ENCODE measurements at places on chromosomes 5 and 9.

- H3K27me3 ChIP-seq, result no peaks in the 10 kb centered on the region
- H3K36me3 ChIP-seq, result no peaks in the 10 kb centered on the region
- no peak overlapping the region for H3K4me3 ChIP-seq
- no peak for DNase-seq
- peaks cover 4% of the 10 kb centered on the region for H3K4me1 ChIP-seq
Observed at GRCh38 chr9:121640491-121641223, 10.8 kb upstream of the DAB2IP start.

GRCh38 chr5:135842737-135843136 is 8.3 kb downstream of the SLC25A48 start:
- H3K4me3 ChIP-seq, result no peak overlapping the region
- DNase-seq, result no peak
- H3K4me1 ChIP-seq, result no peaks in the 10 kb centered on the region
- H3K36me3 ChIP-seq, result no peaks in the 10 kb centered on the region
- H3K27ac ChIP-seq, result no peak overlapping the region
- no peaks in the 10 kb centered on the region for H3K27me3 ChIP-seq

- H3K36me3 ChIP-seq, result no peaks in the 10 kb centered on the region
- no peak overlapping the region for H3K4me3 ChIP-seq
- no peaks in the 10 kb centered on the region for H3K27me3 ChIP-seq
- no peaks in the 10 kb centered on the region for H3K4me1 ChIP-seq
- H3K27ac ChIP-seq, result no peak overlapping the region
Observed at GRCh38 chr9:75894566-75894965, 4.1 kb downstream of the PCSK5 start.

GRCh38 chr5:38718771-38719391 is 126.9 kb upstream of the OSMR start:
- H3K4me3 ChIP-seq, result no peak overlapping the region
- H3K27me3 ChIP-seq, result no peaks in the 10 kb centered on the region
- no peaks in the 10 kb centered on the region for H3K4me1 ChIP-seq
- DNase-seq, result no peak
- peak overlapping the region; percentile 44 for H3K27ac ChIP-seq
- no peaks in the 10 kb centered on the region for H3K36me3 ChIP-seq

All from prostate gland (tissue), 2 donors.